Activated effector memory CD4-positive, alpha-beta T cell treated with Interleukin-2 at 50 U/mL for 16 hours (primary cell): ENCODE measurements at places on chromosomes 3 and 15.

- no peak for DNase-seq
Measured at GRCh38 chr15:92468991-92469390, 75.3 kb downstream of the ST8SIA2 start.

DNA sequence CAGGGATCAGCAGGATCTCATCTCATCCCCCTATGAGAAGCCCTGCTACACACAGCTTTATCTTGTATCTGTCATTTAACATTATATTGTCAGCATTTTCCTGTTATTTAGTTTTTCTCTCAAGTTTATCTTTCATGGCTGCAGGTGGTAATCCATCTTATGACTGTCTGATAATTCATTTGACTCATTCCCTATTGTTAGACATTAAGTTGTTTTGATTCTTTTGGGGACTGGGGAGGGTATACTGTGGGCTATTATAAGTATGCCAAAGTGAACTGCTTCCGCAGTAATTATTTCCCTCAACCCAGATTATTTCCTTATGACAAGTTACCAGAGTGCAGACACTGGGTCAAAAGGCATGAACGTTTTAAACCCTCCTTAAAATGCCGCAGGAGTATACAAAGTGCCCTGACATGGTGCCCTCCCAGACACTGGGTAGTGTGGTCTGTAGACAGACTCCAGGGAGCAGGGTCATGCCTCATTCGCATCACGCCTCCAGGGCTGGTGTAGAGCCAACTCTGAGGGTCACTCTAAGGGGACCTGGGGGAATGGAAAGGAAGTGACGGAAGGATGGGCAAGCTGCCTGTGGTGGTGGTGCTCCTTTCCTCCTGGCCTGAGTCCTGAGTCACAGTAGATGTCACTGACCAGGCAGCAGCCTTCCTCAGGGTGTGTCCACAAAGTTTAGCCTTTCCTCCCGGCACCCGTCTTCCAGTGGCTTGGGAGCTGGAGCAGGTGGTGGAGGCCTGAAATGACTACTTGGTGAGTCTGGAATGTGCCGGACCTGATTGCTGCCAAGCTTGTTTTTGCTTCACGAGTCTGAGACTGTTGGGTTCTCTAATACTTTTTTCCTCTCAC, 11.6 kb downstream of the GPR160 start:
- no peak for DNase-seq

- no peak for DNase-seq
Measured at GRCh38 chr15:64892847-64893403, 18.8 kb upstream of the ANKDD1A start.

- DNase-seq, result no peak
Measured at GRCh38 chr3:191523148-191523547, 62.2 kb downstream of the PYDC2 start.

DNA sequence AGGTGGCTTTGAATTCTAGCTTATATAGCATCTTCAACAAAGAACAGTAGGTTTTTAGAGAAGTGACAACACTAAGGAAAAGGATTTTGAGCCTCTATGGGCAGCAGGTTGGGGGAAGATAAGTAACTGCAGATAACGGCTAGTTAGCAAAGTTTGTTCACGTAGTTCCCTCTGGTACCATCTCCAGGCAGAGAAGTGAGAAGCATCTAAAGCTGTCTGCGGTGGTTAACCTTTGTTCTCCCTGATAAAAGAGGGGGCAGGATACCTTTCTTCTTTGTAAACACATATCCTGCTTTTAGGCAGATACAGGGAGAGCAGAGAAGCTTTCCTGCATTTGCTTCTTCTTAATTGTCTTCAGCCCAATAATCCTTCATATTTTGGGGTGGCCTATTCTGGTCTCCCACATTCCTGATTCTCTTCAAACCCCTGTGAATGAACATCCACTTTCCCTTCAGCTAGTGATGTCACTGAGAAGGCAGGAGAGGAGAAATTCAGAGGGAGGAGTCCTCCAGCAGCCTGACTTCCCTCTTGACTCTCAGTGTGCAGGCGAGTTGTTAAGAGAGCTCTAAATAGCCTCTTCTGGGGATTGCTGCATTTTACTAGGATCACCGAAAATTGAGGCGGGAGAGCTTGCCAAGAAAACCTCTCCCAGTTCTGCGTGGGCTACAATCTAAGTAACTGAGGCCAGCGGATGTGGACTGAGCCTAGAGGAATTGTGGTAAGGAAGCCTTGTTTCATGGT, 393.7 kb upstream of the C2CD4B start:
- no peak for DNase-seq

DNA sequence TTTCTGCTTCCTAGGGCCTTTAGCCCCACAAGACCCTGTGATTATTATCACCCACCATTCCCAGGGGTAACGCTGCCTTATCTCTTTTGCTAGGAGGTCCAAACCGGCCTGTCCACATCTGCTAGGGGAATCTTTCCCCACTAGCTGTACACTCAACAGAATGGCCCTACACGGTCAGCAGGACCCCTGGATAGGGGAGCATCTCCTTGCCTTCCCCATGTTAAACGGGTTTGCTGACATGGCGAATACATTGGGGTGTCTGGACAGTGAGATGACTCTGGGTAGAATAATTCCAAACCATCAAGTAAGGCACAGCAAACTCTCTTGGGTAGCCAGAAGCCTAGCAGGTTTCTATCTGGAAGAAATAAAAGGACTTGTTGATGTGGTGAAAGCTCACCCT, 702 bp downstream of the TRAIP start:
- DNase-seq, result no peak

DNA sequence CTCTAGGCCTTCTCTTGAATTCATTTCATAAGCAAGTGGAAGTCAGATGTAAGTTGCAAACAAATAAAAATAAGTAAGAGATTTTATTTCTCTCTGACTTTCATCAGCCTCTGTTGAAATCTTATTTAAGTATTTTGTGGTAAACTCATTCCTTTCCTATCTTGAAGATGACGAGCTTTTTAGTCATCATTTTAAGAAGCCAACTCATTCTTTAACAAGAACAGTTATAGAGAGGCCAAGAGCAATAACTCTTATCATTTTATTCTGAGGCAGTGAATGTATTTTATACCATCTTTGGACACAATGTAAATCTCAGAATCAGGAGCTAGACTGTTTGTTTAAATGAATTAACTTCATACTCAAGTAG, 147.5 kb upstream of the MBNL1 start:
- no peak for DNase-seq

DNA sequence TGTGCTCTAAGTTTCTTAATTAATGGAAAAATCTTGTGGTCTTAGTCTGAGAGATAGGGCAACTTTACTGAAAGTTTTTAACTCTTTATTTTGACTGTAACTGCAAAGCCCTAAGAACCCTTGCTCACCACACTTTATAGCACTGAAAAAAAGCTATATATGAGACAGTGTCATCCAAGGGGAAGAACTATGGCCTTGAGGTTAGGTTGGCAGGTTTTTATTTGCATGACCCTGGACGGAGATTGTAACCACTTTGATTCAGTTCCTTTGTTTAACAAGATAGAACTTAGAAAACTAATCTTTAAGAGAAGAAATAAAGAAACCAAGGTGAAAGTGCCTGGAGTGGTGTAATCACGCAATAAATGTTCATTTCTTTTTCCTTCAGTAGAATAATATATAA, 30.6 kb upstream of the LYSMD4 start:
- DNase-seq, result no peak

DNA sequence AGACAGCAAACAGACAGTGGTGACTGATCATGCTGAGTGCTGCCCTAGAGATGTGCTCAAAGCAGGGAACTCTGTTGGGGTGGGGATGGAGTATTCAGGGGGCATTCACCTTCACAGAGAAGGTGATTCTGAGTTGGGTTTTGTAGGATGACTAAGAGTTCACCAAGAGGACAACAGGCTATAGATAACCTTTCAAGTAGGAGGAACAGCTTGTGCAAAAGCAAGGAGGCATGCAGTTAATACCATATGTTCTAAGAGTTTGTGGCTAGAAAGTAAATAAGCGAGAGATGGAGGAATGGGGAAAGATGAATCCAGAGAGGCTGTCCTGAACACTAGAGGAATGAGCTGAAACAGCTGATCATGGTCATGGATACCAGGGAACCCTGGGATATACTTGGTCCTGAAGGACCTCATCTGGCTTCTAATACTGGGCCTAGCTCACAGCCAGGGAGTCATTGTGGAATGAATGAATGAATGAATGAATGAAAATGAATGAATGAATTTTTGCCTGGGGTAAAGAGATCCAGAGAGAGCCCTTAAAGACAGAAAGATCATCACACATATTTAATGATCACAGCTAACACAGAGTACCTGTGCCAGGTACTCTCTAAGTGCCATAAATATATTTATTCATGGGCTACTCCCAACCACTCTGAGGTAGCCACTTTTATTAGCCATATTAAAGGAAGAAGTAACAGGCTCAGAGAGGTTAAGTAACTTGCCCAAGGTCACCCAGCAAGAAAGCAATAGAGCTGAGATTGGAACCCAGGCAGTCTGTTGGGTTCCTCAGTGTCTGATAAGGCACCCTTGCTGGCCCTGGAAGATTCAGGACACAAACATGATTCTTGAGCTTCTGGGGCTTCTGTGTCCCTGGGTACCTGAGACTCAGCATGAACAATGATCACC, 22.0 kb downstream of the SMAD6 start:
- DNase-seq, result no peak

GRCh38 chr15:79769933-79770759, 126.7 kb downstream of the MTHFS start:
- DNase-seq, result no peak

- DNase-seq, result no peak
Measured at GRCh38 chr15:83372434-83372891, 74.7 kb upstream of the SH3GL3 start.

GRCh38 chr15:65029736-65030208, 333 bp upstream of the MTFMT start:
- no peak for DNase-seq

GRCh38 chr3:123807820-123808219, 76.3 kb downstream of the MYLK start:
- no peak for DNase-seq

DNA sequence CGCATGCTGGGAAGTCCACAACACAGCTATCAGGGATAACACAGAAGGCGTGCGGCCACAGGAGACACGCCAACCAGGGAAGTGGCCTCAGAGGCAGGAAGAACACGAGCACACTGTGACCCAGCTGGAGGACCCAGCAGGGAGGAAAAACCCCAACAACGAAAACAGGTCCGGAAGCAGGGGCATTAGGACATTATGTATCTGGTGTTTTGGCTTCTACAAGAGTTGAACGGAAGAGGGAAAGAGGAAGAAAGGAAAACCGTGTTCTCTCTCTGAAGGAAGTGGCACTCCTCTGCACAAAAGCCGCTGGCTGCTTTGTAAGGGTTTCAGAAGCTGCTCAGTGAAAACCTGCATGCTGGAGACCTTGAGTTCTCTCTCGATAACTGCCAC, 61.8 kb downstream of the HACD2 start:
- DNase-seq, result no peak

- no peak for DNase-seq
Measured at GRCh38 chr15:95267481-95267880, 1036.1 kb downstream of the MCTP2 start.

DNA sequence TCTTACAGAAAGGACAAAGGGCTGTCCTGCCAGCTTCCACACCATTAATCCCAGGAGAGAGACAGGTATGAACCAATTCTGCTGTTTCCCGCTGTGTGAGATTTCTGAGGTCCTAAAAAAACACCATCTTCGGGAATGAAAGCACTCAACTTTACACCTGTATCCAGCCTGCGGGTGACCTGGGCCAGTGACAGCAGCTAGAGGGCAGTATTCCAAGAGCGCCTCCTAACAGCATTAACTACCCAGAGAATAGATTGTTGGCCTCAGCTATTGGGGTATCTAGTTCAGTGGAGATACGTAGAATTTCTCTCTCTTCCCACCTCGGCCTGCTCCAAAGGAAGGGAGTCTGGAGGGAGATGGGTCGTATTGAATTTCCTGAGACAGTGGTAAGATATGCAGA, 55.1 kb downstream of the WDR76 start:
- no peak for DNase-seq
